ENCODE measurements at places on chromosomes 3 and 15. TPM values are rescaled to one million over a fixed set of nuclear protein-coding genes. Genes with fewer than 3 reads are reported as not detected.

Gene GOLGA8J
- total RNA-seq, result 0.13 TPM

Gene TRIM71
- not detected for total RNA-seq

Gene TMEM108
- total RNA-seq, result not detected

Gene PHC3
- total RNA-seq, result 18.0 TPM

Gene ZNF774
- total RNA-seq, result 2.8 TPM

Gene RTP3
- not detected for total RNA-seq

Gene CCDC80
- total RNA-seq, result 378 TPM

Gene FETUB
- total RNA-seq, result not detected
